ENCODE measurements at places on chromosomes 5 and 9.

GRCh38 chr5:21236104-21236503, 1248.1 kb upstream of the CDH18 start:
- DNase-seq = no peak

DNA sequence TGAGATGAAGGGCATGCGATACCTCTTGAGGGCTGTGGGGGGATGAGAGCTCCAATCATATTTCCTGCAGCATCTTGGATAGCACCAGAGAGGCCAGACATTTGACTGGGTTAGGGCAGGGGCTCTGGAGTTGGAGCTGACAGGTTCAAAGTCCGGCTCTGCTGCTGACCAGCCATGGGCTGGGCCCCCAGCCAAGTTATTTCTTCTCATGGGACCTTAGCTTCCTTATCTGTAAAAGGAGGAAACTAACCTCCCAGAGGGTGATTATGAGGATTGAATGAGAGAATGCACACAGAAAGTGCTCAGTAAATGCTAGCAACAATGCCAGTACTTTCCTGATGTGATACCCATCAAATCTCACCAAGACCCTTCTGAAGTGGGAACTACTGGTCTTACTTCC, 65.2 kb upstream of the SLC25A51 start:
- DNase-seq = no peak

DNA sequence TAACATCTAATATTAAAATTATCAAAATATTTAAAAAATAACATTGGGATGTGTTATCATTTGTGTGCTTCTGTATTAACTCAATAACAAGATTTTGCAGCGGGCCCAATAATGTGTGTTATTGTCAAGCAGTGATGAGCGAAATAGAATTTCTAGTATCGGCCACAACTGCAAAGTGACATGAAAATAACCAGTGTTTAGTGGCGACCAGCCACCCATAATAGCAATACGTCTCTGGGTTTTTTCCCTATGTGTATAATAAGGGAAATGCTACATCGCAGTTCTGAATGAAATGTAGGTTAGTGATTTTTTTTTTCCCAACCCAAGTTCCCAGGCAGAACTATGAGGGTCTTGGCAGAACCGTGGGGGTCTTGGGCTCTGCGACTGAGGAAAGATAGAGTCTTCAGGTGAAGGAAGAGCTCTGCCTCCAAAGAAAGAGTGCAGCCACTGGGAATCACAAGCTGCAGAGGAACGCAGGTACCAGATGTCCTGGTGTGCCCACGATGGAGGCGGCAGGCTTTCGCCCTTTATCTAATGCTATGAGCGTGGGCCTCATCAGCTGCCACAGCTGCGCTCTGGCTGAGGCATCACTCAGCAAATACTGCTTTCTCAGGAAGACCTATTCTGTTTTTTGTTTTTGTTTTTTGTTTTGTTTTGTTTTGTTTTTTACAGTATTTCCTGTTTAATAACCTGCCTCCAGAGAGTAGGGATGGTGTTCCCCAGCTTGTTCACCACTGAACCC, 235.0 kb downstream of the ROR2 start:
- no peak for DNase-seq

DNA sequence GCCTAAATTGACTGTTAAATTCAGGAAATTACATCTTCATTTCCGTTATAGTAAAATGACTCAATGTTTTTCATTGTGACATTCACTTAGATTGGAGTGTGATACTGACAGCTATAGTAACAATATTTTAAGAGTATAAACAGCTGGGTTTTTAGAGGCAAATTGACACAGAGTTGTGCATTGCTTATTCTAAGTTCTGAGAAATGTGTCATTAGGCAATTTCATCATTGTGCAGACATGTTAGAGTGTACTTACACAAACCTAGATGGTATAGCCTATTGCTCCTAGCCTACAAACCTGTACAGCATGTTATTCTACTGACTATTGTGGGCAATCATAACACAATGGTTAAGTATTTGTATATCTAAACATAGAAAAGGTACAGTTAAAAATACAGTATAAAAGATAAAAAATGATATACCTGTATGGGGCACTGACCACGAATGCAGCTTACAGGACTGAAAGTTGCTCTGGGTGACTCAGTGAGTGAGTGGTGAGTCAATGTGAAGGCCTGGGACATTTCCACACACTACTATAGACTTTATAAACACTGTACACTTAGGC, 132.7 kb downstream of the PDE4D start:
- DNase-seq = no peak

GRCh38 chr5:172869691-172870090, 35.6 kb downstream of the ERGIC1 start:
- DNase-seq = no peak

Measured in stimulated activated CD4-positive, alpha-beta T cell treated with anti-CD3 and anti-CD28 coated beads, Interleukin-1b, Interleukin-23, amount 100 ng/mL, for 1 hour (primary cell).